ENCODE measurements at places on chromosomes 6 and 20.

DNA sequence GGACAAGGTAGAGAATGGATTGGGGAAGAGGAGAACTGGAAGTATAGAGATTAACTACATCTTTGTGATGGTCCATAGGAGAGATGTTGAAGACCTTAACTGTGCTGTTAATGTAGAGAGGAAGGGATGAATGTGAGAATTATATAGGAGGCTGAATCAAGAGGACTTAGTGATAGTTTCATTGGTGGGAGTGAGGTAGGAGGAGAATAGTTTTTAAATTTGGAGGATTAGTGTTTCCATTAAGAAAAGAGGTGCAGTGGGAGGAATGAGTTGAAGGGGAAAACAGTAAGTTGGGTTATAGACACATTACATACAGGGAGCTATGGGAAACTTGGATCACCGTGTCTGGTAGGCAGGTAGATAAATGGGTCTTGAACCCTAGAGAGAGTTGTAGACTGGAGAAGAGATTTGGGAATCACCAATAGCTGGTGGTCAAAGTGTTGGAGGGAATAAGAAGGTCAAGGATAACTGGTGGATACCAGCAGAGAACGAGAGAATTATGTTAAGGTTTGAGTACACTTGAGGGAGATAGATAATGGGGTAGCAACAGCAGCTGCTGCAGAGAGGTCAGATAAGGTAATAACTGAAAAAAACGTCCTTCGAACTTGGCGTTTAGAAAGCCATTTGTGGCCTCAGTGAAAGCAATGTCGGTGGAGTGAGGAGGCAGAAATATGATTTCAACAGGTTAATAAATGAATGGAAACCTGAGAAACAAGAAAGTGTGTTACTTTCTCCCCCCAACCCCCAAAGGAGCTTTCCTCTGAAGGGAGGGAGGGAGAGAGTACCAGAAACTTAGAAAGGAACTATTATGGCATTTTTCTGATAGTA is 3.1 kb downstream of the C6orf89 start:
- no peak for DNase-seq

DNA sequence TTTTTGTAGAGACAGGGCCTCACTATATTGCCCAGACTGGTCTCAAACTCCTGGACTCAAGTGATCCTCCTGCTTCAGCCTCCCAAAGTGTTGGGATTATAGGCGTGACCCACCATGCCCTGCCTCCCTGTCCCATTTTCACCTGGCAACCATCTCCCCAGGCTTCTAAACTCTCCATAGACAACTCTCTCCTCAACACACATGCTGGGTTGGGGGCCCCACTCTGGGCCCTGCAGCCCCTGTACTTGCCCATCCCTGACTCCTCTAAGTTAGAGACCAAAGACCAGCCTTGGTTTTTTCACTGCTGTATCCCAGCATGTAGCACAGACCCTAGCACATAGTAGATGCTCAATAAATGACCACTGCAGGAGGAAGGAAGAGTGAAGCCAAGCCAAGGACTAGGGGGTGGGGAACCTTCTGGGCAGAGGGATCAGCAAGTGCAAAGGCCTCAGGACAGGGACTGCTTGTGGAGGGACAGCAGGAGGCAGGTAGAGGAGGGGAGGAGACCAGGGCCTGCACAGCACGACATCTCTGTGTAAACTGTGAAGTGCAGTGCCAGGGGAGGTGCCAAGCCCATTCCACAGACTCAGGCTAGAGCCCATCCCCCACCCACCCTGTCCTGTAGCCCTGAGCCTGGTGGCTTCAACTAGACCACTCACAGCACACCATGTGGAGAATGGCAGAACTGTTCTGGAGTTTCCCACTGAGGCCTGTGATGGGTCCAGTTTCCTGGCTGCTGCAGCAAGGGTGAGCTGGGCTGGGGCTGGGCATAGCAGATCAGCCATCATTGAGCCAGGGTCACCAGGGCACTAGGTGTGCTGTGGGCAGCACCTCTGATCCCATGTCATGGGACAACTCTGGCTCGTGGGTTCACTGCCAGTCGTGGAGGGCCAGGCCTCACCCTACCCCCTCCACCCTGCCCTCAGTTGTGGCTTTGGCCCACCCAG is 3.4 kb upstream of the SRC start:
- DNase-seq, result no peak

DNA sequence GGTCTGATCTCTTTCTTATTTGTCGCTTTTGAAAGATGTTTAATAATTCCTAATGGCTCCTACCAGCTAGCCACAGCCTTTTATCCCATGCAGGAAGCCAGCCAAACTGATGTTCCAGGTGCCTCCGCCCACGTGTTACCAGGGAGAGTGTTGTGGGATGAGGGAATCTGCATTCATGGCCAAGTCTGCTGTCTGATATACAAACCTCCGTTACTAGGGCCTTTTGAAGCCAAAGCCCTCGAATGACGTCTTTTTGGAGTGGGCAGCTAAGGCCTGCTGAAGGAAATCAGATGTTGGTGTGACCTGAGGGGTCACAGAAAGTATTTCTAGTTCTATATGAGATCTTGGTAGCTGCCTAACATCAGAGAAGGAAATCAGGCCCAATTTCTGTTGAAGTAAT is 21.3 kb downstream of the STK35 start:
- no peak for DNase-seq

GRCh38 chr6:126923807-126924206 is 194.7 kb upstream of the RSPO3 start:
- no peak for DNase-seq

- no peak for DNase-seq
These were observed 33.3 kb upstream of the THEMIS start for GRCh38 chr6:127933852-127934840.

- no peak for DNase-seq
These were observed at the start of gene TMEM151B for GRCh38 chr6:44269921-44270525. Gene TMEM151B (plus strand): TSS chr6:44270450. CDS start chr6:44270743, 293 bp downstream.

- no peak for DNase-seq
These were observed 65.0 kb downstream of the TOX2 start for GRCh38 chr20:43979576-43980105.

Measured in stimulated activated CD4-positive, alpha-beta T cell treated with anti-CD3 and anti-CD28 coated beads, Interleukin-4, amount 100 ng/mL, for 1 hour (primary cell).